ENCODE measurements at places on chromosomes 2 and 18.

- DNase-seq, result no peak
Observed at GRCh38 chr2:100513650-100514049, 43.4 kb downstream of the NMS start.

GRCh38 chr2:238389988-238390589 is 36.6 kb upstream of the ASB1 start:
- no peak for DNase-seq

- no peak for DNase-seq
Observed at GRCh38 chr2:383178-383577, 95.3 kb upstream of the ALKAL2 start.

DNA sequence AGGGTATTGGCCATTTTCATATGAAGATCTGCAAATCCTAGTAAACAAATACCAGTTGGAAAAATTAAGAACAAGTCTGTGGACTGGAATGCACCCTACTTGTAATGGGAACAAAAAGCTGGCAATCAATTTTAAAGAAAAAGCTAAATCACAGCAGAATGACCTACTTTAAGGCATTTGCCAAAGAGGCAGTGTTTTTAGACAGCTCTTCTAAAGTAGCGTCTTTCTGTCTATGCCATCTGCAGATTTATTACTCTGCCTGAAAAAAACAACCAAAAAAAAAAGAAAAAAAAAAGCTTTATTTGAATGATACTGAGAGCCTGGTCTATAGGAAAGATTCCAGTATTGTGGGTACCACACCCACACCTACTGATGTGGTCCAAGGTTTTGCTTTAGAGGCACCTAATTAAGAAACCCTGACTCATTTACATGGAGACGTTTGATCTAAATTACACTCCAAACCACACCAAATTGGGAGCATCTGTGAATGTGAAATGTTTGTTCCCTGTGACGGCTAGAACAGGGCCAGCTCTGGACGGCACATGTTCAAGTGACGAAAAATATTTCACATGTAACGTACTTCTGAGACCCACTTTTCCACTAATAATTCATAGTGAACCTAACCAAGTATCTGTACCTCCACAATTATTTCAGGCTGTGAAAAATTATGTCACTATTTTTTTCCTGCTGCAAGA is 597.1 kb downstream of the ARHGAP15 start:
- DNase-seq, result no peak

- DNase-seq, result no peak
Observed at GRCh38 chr2:120320318-120320851, 25.6 kb upstream of the INHBB start.

DNA sequence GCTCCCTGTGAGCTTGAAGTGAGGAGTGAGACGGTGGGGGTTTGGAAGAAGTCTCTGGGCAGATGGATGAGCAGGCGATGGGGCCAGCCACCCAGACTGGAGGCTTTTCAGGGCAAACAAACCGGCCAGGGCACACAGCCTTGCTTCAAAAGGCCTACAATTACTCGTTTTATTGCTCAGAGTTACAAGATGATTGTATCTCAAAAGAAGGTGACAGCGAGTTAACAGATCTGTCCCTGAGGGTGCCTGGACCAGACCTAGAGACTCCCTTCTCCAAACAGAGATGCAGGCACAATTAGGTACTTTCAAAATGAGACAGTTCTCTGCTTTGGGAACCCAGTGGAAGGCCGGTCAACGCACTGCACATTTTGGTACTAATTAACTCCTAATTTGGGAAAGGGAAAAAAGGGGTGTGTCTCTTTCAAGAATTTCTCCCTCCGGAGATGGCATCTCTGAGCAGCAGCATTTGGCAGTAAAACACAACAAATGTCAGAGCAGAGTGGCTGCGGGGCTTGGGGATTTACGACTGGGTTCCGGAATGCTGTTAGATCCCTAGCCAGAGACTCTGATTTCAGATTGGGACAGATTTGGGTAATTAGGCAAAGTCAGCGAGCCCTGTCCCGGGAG is 226.7 kb downstream of the TTC32 start:
- no peak for DNase-seq

DNA sequence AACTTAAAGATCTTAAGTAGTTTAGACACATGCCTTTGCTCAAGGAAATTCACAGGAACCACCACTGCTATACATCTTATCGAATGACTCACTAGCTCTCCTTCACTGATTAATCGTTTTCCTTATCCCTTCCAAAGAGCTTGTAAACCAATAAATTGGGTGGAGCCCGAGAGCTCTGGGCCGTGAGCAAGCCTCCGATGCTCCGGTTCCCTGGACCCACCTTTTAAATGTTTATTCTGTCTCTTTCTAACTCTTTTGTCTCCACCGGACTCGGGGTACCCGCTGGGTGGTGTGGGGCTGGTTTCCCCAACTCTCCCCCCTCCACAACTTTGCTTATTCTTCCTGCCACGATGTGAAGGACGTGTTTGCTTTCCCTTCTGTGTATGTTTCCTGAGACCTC is 292.9 kb upstream of the TMEFF2 start:
- no peak for DNase-seq

- DNase-seq, result no peak
Observed at GRCh38 chr2:237585590-237586221, 4.8 kb downstream of the RAB17 start.

GRCh38 chr2:23524261-23524706 is 139.3 kb downstream of the KLHL29 start:
- no peak for DNase-seq

- no peak for DNase-seq
Observed at GRCh38 chr2:172928756-172929155, 146.9 kb upstream of the MAP3K20 start.

GRCh38 chr2:218033208-218033589 is 30.4 kb upstream of the TNS1 start:
- no peak for DNase-seq

GRCh38 chr2:73406996-73407395 is 21.4 kb downstream of the ALMS1 start:
- no peak for DNase-seq

GRCh38 chr2:191693778-191694177 is 15.8 kb downstream of the NABP1 start:
- DNase-seq, result no peak

DNA sequence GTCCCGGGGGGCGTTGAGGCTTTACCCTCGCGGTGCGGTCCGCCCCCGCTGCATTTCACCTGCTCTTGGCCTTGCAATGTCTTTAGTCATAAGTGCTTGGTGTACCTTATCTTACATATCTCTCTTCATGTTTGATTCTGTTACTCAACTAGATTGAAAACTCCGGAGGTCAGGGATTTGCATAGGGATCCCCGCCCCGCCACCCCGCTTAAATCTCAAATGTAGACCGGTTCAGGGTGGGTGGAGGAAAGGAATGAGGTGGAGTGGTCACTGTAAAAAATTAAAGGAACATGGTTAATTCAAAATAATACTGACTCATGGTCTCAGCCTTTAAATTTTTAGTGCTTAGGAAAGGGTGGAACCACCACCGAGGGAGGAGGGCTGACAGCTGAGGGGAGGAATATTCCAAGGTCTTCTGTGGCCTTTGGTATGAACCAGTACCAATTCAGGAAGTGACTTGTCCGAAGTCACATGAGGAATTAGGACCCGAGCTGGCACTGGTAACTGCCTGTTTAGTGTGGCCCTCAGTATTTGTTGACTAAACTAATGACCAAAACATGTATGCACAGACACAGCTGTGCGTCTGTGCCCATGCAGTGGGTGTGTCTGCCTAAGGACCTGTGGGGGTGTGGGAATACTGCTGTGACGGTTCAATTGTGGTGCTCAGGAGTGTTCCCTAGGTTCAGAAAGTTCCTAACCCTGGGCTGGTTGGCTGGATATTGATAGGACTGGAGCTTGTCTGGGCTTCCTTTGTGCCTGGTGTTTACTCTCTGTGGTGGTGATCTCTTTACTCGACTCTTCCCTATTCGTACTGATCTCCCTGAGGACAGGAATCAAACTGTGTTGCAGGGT is 1.0 kb downstream of the PLEKHB2 start:
- DNase-seq, result peak; percentile 9

DNA sequence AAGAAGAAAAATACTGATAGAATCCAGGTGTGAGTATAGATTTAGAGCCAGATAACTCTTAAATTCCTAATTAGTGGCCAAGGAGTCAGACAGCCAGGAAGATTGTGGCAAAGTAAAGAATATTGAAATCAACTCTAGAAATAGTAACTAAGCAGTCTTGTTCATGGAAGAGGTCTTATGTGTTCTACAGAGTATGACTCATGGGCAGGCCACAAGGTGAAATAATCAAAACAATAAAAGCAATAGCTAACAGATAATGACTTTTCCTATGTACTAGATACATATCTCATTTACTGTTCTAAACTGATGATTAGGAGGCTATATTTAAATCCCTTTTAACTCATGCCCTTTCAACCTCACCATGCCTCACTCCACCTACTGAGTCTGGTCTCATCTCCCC is 227.4 kb upstream of the COL3A1 start:
- DNase-seq, result no peak

DNA sequence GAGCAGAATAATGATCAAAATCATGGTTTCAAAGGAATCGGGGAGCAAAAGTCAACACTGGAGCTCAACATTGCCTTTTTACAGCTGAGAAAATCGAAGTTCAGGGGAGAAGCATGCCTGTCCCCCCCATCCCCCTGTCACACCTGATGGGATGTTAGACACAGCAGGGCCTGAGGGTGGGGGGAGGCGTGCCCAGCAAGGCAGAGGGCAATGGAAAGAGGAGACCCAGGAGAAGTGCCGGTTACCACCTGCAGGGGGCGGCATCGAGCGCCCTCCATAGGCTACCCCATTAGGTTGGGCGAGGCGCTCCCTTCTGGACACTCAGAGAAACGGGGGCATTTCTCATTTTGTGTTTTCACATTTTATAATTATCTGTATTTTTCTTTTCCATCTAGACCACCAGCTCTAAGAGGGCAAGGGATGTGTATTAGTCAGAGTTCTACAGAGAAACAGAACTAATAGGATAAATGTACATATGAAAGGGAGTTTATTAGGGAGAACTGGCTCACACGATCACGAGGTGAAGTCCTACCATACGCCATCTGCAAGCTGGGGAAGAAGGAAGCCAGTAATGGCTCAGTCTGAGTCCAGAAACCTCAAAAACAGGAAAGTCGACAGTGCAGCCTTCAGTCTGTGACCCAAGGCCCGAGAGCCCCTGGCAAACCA is 271.3 kb downstream of the LRATD1 start:
- no peak for DNase-seq

GRCh38 chr2:105732101-105732500 is 12.6 kb upstream of the NCK2 start:
- no peak for DNase-seq

- DNase-seq, result no peak
Observed at GRCh38 chr2:138329162-138329561, 172.4 kb upstream of the SPOPL start.

- no peak for DNase-seq
Observed at GRCh38 chr2:129744649-129745048, 234.8 kb upstream of the RAB6C start.

DNA sequence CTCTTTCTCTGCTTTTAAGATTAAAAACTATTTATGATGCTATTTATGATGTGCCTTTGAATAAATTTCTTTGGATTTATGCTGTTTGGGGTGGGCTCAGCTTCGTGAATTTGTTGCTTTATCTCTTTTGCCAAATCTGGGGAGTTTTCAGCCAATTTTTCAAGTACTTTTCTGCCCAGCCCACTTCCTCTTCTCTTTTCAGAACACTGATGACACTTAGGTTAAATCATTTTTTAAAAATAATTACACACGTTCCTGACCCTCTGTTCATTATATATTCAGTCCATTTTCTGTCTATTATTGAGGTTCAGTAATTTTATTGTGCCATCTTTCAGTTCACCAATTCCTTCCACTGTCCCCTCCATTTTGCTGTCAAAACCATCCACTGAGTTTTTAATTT is 14.8 kb upstream of the BCL2L11 start:
- no peak for DNase-seq

- DNase-seq, result no peak
Observed at GRCh38 chr2:206886696-206887095, 52.6 kb upstream of the CPO start.

GRCh38 chr2:129767346-129768035 is 212.0 kb upstream of the RAB6C start:
- no peak for DNase-seq

DNA sequence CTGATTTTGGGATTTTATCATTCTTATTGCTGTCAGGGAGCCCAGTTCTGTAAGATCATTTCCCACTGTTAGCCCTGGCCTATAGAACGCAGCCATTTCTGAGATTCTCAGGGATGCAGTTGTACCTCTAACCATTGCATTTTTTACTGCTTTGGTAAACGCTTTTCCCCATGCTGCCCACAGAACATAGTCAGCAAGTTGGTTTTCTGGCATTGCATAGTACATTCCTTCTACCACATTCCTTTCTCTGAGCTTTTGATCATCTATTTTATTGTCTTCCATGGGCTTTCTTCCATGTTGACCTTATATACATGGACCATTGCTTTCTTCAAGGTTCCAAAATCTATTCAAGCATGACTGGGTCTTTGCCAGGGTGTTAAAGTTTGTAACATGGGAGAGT is 86.8 kb upstream of the ST6GAL2 start:
- DNase-seq, result no peak

DNA sequence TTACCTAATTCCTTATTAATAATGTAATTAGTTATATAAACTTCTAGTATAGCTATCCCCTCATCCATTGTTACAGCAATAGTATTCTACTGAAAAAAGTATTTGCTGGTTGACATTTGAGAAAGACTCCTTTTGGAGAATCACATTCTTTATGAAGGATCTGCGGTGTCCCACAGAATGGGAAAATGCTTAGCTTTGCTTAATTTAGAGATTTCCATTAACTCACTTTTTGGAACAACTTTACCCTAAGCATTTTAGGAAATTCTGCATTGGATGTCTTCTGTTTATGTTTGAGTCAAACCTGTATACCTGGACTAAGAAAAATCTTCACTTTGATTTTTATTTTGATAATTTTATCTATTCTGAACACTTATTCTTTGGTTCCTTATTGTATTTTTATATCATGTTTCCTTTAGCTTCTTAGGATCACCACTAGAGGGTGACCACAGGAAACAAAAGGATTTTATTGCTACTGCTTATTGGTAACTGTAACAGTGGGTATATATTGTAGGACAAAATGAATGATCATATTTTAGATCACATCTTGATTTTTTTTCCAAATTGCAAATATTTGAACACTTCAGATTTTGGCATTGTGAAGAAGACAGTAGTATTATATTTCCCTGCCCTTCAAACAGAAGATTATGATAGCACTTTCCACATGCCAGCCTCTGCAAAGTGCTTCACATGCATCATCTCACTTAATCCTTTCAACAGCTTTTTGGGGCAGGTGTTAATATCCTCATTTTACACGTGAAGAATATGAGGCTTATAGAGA is 79.6 kb downstream of the MIB1 start:
- DNase-seq, result no peak

DNA sequence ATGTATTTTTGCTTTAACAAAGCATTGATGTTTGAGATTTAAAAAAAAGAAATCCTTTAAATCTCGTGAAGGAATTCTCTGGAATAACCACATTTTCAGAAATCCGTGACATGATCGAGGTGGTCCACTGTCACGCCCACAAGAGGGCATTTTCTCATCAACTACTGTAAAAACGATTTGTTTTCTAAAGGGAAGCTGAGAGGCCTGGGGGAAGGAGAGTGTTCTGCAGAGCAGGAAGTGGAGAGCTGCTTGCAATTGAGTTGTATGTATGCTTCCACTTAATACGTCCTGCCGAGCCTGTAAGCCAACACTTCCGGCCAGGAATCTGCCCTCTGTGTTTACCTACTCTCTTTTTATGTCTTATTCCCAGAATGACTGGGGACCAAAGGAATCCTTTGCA is 19.4 kb downstream of the KLHL29 start:
- peak; percentile 36 for DNase-seq

All from ovary (tissue), 10 donors.